Eye (tissue), 1 donor: ENCODE measurements at places on chromosomes 5 and 9.
A peak's percentile ranks its signal among the peaks of the same experiment; 100 is the strongest.

DNA sequence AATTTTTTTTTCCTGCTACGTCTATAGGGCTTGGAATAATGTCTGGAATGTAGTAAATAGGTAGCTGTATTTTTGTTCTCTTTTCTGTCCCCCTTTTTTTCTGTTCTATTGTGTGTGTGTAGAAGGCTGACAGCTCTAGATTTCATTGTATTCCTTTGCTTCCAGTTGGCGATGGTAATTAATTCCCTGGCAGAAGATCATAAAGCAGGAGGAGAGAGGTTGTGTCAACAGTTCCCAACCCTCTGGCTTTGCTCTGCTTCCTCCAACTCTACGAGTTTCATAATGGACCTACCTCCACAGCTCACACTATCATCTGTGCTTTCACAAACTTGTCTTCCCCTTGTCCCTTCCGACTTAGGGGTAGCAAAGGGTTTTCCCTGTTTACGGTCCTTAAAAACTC is 117.9 kb upstream of the CDH18 start:
- DNase-seq, result no peak

- no peak for DNase-seq
Observed at GRCh38 chr9:136881691-136882108, 4.6 kb upstream of the TRAF2 start.

DNA sequence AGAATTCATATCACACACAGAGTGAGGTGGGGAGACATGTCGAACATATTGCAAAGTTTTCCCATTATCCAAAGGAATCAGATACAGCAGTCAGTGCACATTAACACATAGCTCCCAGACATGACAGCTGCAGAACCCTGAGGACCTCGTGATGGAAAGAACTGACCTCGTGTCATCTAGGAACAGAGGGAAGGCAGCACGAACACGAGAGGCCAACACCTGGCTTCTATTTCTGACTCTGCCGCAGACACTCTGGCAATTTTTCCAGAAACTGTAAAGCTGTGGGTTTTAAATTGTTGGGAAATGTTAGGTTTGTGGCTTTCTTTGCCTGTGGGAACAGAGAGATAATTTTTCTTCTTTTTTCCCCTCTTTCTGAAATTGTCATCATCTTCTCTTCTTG is 315.0 kb upstream of the PIK3R1 start:
- DNase-seq, result peak; percentile 65

GRCh38 chr9:122307925-122308324 is 43.2 kb downstream of the MRRF start:
- DNase-seq, result no peak

DNA sequence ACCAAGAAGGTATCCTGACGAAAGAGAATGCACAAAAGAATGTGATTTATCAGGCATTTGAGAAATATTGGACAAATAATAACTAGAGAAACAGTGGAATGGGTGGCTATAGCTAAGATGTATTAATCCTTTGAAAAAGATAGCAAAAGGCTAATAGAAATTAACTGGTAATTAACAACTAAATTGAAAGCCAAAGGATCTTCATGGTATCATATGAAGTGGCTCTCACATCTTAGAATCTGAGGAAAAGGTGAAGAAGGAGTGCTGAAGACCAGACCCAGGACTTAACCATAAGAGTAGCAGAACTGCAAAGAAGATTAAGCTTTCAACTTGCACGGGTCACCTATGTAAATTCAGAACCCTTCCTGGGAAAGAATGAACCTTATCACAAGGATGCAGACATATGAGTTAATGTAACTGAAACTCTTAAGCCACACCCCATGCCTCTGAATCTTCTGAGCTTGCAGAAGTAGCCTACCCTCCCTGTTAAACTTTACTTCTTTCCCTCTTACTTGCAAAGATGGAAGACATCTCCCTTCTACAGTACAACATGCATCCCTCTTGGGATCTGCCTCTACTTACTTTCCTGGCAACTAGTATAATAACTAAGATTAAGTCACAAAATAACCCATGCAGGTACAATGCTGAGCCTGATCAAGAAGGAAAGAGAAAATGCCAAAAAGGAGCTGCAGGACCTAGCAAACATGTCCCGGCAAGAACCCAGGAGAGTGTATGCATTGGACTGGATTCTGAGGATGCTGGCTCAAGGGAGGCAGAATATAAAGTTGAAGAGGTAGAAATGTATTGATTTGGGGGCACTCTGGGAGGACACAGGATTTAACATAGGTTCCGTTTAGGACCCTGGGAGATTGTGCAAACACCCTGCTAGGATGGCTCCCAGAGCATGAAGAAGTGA is 395.5 kb upstream of the SLC30A5 start:
- no peak for DNase-seq

GRCh38 chr5:1497795-1498622 is 25.8 kb downstream of the LPCAT1 start:
- DNase-seq, result no peak

- no peak for DNase-seq
Observed at GRCh38 chr5:141585594-141585993, 33.2 kb downstream of the DIAPH1 start.

- DNase-seq, result no peak
Observed at GRCh38 chr5:64201996-64202395, 36.4 kb downstream of the RNF180 start.

DNA sequence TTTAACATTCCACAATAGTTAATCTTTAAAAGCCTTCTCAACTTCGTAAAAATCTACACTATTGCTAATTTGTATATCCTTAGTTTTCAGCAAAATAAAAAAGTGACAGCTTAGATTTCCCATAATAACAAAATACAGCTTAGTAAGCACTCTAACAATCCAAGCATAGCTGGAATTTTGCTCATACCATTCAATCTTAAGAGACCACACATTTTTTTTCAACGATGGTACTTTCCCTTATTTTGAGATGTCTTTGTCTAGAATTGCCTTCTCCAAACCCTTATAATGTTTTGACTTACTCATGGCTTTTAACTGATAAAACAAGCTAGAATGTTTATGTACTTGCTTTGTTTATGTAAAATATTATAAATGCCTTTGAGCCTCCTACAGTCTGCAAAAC is 65.6 kb downstream of the HOMER1 start:
- DNase-seq, result no peak

- DNase-seq, result no peak
Observed at GRCh38 chr5:178941361-178941760, 363 bp downstream of the ZNF454 start.

GRCh38 chr9:131621551-131622358 is 76.4 kb downstream of the PRRT1B start:
- no peak for DNase-seq

DNA sequence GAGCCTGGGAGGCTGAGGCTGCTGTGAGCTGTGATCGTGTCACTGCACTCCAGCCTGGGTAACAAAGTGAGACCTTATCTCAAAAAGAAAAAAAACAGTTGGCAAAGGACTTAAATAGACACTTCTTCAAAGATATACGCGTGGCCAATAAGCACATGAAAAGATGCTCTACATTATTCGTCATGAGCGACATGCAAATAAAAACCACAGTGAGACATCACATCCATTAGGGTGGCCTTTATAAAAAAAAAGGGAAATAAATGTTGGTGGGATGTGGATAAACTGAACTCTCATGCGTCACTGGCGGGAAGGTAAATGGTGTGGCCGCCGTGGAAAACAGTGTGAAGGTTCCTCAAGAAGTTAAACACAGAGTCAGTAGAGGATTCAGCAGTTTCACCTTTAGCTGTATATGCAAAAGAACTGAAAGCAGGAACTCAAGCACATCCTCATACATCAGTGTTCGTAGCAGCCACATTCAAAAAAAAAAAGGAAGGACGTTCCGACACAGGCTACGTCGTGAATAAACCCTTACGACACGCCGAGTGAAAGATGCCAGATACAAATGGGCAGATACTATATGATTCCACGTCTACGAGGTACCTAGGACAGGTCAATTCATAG is 24.5 kb upstream of the NRARP start:
- no peak for DNase-seq

DNA sequence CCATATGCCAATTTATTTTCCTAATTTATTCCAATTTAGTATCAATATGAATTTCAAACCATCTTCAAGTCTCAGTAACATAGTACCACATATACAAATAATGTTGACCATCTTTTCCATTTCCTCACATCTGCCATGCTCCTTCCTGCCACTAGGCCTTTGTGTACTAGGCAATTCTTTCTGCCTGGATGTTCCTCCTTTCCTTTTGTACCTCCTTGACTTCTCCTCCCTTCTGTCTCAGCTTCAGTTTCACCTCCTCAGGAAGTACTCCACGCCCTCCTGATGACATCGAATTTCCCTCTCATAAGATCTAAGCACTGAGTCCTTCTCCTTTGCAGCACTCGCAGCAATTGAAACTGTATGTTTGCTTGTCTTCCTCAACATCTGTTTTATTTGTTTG is 53.9 kb downstream of the MEF2C start:
- DNase-seq, result no peak

DNA sequence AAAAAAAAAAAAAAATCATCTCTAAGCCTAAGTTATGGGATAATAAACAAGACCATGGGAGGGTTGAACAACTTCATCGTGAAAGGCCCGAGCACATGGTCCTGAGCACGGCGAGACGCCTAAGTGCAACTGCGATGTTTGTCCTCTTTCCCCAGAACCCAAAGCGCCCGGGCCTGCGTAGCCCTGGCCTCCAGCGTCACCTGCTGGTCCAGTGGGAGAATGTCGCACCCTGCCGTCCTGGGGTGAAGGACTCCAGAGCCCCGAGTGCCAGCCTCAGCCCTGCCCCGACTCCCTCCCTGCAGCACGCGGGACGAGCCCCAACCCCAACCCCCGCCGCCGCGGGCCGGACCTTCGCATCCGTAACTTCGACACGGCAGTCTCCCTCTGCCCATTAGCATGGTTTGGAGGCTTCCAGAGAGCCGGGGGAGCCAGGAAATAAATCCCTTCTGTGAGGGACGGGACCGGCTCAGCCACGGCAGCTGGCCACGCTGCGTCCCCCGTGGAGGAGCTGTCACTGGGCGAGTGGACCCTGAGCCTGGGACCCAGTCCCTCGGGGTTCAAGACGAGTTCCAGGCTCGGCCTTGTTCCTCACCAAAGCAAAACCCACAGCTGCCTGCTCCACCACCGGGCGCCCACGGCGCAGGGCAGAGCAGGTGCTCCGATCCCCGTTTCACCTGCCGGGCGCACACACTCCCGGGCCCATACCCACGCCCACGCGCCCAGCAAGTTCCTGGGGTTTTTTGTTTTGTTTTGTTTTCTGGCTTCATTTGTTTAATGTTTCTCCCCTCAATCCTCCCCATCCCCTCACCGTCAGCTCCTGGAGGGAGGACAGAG is 132.5 kb upstream of the HAND1 start:
- peak; percentile 92 for DNase-seq

GRCh38 chr5:61673007-61673735 is 341.1 kb downstream of the ZSWIM6 start:
- DNase-seq, result peak; percentile 50

- peak; percentile 61 for DNase-seq
Observed at GRCh38 chr9:123453831-123454321, 97.9 kb downstream of the CRB2 start.

DNA sequence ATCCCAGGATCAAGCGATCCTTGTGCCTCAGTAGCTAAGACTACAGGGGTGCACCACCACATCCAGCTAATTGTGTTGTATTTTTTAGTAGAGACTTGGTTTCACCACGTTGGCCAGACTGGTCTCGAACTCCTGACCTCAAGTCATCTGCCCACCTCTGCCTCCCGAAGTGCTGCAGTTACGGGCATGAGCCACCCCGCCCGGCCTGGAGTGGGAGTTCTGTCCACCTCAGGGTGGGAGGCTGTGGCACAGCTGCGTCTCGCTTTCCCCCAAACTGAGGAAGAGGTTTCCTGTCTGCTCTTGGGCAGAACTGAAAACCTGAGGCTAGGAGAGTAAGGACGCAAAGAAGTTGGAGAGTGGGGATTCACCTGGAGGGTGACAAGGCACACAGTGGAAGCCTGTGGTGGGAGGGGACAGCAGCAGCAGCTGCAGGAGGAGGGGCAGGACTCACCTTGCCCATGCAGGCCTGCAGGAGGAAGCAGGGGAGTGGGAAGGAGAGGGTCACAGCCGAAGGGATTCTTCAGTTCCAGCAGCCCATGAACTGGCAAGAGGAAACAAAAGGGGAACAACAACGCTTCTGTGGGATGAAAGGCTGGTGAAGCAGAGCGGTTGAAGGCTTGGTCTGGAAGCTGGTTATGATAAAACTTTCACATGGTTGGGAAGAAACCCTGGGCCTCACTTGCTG is 181.4 kb downstream of the GAS1 start:
- peak; percentile 16 for DNase-seq

DNA sequence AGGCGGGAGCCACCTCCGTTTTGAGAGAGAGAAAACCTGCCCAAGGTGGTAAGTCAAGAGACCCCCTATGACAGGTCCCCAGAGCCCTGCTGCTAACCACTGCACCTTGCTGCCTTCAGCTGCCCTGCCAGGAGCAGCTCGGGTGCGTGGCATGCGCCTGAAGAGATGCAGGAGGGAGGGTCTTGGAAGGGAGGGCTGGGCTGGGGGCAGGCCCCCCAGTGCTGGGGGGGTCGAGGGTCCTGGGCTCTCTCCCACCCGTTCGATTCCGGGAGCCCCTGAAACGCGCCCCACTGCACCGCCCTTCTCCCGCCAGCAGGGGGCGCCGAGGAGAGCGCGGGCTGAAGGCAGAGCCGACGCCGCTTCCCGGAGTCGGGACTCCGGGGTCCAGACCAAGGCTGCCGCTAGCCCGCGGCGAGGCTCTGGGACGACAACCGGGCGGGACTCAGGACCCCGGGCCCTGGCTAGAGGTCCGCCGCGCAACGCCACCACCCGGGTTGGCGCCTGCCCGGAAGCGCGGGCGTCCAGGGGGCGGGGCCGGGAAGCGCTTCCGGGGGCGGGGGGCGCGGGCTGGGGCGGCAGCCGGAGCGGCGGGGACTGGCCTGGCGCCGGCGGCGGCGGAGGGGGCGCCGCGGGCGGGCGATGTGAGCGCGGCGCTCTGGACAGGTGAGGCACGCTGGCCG is at the start of gene ZBTB34:
TSS of gene ZBTB34 (plus strand) at position 563 of the 680 bp plus-strand sequence. CDS start 18,761 bp downstream, outside the sequence.
- DNase-seq, result peak; percentile 90

GRCh38 chr5:172833686-172834414 is at the start of gene ERGIC1:
Gene ERGIC1, plus strand, starts transcription at chr5:172834251. Its CDS starts 163 bp downstream, at chr5:172834414.
- DNase-seq, result peak; percentile 91

GRCh38 chr9:114290561-114290986 is 32.3 kb upstream of the ORM1 start:
- DNase-seq, result no peak

DNA sequence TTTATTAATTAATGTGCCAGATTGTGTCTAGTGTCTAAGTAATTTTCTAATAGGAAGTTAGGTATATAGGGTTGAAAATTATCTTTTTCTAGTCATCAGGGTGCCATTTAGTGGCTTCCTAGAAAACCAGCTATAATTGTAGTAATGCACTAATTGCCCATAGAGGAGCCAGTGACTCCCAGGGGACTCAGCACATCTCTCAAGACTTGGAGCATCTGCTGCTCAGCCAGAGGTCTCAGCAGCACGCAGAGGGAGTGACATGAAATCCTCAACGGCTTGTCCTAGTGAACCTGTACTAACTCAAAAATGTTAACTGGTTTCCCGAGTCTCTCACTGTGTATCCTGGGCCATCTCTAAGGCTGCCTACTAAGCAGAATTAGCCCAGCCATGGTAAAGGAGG is 78.2 kb upstream of the MAN2A1 start:
- DNase-seq, result peak; percentile 18

- DNase-seq, result no peak
Observed at GRCh38 chr9:125904155-125904851, 157.1 kb downstream of the PBX3 start.

GRCh38 chr9:124385623-124386022 is 29.6 kb downstream of the PSMB7 start:
- DNase-seq, result no peak
